ENCODE measurements at places on chromosomes 1 and 21.

DNA sequence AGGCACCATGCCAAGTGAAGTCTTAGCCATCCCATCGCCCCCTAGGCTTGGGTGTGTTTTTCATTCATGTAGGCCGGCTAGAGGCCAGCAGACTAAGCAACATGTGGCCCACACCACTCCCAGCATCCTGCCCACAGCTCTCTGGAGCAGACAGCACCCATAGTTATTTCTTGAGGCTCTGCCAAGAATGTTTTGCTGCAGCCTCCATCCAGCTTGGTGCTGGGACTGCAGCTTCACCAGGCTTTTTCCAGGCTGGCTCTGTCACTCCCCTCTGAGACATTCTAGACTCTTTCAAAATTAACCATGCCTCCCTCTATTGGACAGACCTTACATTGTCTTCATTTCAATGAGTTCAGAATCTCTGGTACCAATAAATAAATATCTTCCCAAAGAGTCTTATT lies 104.2 kb downstream of the DUSP10 start:
- DNase-seq: no peak

DNA sequence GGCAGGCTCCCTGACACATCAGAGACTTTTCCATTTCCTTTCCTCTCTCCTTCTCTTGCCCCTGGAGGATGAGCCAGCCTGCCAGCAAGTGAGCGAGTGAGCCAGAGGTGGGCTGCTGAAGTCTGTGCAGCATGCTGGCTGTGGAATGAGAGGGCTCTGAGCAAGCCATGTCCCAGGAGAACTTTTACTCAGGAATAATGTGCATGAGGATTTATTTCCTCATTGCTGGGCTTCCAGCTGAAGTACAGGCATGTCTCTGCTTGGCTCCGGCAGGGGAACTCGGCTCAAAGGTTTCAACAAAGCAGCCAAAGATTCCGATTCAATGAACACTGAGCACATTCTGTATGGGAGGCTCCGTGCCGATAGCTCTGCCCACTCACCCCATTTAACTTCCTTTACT lies 43.7 kb downstream of the UBIAD1 start:
- DNase-seq: peak; percentile 71

DNA sequence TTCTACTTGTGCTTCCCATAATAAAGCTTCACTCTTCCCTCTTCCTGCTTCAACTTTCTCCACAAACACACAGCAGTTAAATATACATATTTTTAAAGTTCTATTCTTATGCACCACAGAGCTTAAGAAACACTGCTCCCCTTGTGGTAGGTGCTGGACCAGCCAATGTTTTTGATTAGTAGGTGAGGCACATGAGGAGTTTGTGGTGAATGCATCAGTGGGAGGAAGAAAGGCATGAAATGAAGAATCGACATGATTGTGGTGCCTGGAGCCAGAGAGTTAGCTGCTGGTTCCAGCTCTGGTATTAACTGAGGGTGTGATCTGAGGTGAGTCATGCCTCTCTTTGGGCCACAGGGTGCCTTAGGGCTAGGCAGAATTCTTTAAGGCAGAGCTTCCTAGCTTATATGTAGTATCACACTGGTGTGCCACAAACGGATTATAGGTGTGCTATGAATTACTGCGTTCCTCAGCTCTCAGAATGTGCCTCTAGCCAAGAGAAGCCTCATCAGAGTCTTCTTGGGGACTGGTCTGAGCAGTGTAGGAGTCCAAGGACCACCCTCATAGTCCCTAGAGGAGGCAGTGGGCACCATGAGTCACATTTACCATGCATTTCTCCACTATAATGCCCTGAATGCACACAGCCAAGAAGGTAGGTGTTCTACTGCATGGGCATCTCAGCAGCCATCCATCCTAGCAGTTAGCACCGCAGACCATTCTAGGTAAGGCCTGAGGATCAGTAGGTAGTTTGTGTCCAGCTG lies 97.4 kb upstream of the SGIP1 start:
- DNase-seq: peak; percentile 60

DNA sequence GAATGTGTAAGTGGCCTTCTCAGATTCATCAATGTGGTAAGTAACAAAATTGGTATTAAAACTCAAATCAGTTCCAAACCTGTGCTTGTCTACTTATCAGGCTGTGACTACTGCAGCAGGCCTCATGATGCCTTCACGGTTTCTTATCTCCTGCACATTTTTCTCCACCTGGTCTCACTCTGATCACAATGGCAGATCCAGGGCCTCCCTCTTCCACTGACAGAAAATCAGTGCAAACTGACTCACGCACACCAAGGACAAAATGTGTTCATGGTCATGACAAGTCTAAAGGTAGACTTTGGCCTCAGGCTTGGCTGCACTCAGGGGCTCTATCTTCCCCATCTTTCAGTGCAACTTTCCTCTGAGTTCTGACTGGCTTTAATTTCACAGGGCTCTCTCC lies 56.7 kb upstream of the ATP1A1 start:
- no peak for DNase-seq

GRCh38 chr1:2229037-2229864 lies 1.1 kb downstream of the SKI start:
- no peak for DNase-seq

GRCh38 chr1:154741741-154742495 lies 128.2 kb downstream of the KCNN3 start:
- DNase-seq: no peak

DNA sequence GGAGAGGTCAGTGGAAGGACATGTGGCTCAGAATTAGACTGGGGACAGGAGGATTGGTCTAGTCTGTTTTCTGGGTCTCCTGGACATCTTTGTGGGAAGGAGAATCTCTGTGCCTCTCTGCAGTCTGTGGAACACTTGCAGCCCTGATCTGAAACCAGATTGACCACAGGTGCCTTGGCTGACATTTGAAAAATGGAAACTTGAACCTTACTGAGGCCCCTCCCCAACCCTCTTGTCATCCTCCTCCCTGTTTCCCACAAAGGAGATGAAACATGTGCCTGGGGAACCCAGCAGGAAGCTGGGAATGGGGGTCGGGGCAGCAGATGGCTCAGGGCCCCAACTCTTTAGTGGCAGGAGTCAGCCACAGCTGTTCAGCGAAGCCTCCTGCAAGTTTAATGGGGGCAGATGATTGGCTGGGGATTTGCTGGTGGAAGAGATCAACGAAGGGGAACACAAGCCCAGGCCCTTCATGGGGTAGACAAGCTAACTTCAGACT lies 18.1 kb downstream of the VASH2 start:
- no peak for DNase-seq

- DNase-seq: no peak
Observed at GRCh38 chr1:161098210-161099068, at the start of gene KLHDC9. Gene KLHDC9, plus strand, starts transcription at chr1:161098361. Its CDS starts 175 bp downstream, at chr1:161098536.

All from skeletal muscle cell (primary cell).